Kasumi-1 (cell line): ENCODE measurements at places on chromosomes 7 and 10.

GRCh38 chr10:97015240-97015639, 170.5 kb downstream of the SLIT1 start:
- DNase-seq, result no peak

DNA sequence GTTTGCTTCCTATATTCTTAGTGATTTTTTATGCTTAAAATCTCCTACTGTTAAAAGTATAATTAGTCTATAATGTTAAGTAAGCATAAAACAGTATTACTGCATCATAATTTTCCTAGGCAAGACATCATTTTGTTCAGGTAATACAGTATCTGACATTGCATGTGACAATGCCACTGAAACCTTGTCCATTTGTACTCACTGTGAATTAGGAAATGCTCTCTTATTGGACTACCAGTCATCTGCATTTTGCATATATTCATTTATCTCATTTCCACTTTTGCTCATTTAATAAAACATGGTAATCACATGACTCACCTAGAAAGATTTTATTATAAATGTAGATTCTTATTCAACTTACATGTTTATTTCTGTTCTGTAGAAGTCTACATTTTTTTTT, 379.1 kb downstream of the ETV1 start:
- no peak for DNase-seq

DNA sequence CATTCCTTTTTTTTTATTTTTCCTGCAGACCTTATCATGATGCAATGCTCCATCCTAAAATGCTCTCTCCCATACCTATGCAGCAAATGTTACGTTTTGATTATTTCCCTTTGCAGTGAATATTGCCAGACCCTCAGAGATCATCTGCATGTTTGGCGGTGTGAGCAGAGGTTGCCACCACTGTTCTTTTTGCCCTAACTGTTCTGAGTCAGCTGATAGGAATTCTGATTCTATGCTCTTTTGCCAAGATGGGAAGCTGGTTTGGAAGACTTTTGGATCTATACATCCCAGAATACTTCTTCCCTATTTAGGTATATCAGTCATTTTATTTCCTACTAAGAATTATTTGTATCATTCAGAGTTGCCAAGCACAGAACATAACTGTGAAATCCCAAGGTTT, 130.5 kb downstream of the KLF6 start:
- no peak for DNase-seq

GRCh38 chr10:129764011-129764900, 199.8 kb downstream of the EBF3 start:
- no peak for DNase-seq

DNA sequence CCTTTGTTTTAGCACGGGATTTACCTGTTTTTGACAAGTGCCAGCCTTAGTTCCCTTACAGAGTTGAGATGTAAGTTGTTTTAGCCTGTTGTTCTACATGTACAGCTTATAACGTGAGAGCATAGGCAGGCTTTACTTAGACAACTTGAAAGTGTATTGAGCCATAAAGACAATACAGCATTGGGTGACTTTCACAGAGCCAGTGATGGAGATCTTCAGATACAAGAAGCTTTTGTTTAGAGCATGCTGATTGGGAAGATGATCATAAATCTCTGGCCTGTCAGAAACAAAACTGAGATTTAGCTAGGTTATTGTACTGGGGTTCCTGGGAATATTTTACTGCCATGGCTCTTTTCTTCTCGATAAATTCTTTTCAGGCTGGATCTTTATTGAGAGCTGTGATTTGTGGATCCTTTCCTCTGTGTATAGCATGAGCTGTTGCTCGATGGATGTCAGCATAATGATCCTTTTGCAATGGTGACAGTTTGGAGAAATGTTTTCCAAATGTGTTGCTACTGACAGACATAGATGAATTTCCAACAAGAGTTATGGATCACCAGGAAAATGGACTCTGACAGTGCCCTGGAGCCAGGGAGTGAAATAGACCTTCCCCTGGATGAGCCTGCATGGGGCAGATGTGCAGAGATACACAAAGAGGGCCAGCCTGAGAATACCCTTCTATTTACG, 30.2 kb downstream of the LHFPL3 start:
- no peak for DNase-seq

GRCh38 chr10:87847550-87847949, 15.8 kb downstream of the KLLN start:
- no peak for DNase-seq
